Articular chondrocyte of knee joint (primary cell): ENCODE measurements at places on chromosomes 2 and 18. TPM values are rescaled to one million over a fixed set of nuclear protein-coding genes. Genes with fewer than 3 reads are reported as not detected.

EFR3B gene
- total RNA-seq: 2.4 and 5.4 TPM in 2 replicates

B3GNT7 gene
- 0.43 and 0.78 TPM in 2 replicates for total RNA-seq

GLB1L gene
- total RNA-seq: 16.5 and 34.4 TPM in 2 replicates

TMEM37 gene
- 0.26 and 0.76 TPM in 2 replicates for total RNA-seq

SP110 gene
- 22.2 and 26.1 TPM in 2 replicates for total RNA-seq

KCNS3 gene
- 1.0 and 1.2 TPM in 2 replicates for total RNA-seq

GNAL gene
- total RNA-seq: 7.1 and 9.6 TPM in 2 replicates

RRM2 gene
- 20.0 and 32.1 TPM in 2 replicates for total RNA-seq

SETBP1 gene
- 18.2 and 23.8 TPM in 2 replicates for total RNA-seq

FEZ2 gene
- total RNA-seq: 71.7 and 72.3 TPM in 2 replicates

ALLC gene
- total RNA-seq: not detected in 2 replicates

AQP12A gene
- not detected in 2 replicates for total RNA-seq

PASK gene
- total RNA-seq: 1.8 and 3.7 TPM in 2 replicates

ARHGAP15 gene
- not detected in 2 replicates for total RNA-seq

ACTR3 gene
- 294 and 336 TPM in 2 replicates for total RNA-seq

ANKRD29 gene
- 4.1 and 9.5 TPM in 2 replicates for total RNA-seq

CETN1 gene
- total RNA-seq: not detected in 2 replicates

KRCC1 gene
- 40.2 and 50.7 TPM in 2 replicates for total RNA-seq

ZNF396 gene
- total RNA-seq: 3.4 and 4.5 TPM in 2 replicates

BMPR2 gene
- 54.2 and 57.2 TPM in 2 replicates for total RNA-seq

RAB6D gene
- under 0.01 and 0.11 TPM in 2 replicates for total RNA-seq

CDH20 gene
- total RNA-seq: not detected in 2 replicates

GALM gene
- 23.5 and 24.4 TPM in 2 replicates for total RNA-seq

ORMDL1 gene
- 60.8 and 62.0 TPM in 2 replicates for total RNA-seq

C2orf72 gene
- 0.65 and 2.1 TPM in 2 replicates for total RNA-seq

LRRC30 gene
- not detected in 2 replicates for total RNA-seq

SLC35F5 gene
- 231 and 273 TPM in 2 replicates for total RNA-seq

HOXD13 gene
- 0.11 and 0.13 TPM in 2 replicates for total RNA-seq

ASPRV1 gene
- total RNA-seq: 0.54 and 0.78 TPM in 2 replicates

RIT2 gene
- total RNA-seq: not detected in 2 replicates

PMAIP1 gene
- total RNA-seq: 1.3 and 11.3 TPM in 2 replicates

STARD6 gene
- 1.2 TPM in 1 of 2 replicates, not detected in the other for total RNA-seq

GULP1 gene
- total RNA-seq: 114 and 121 TPM in 2 replicates

DYSF gene
- total RNA-seq: 0.78 and 2.3 TPM in 2 replicates

TPO gene
- not detected in 2 replicates for total RNA-seq

KCTD1 gene
- total RNA-seq: 7.7 and 8.5 TPM in 2 replicates

ECEL1 gene
- total RNA-seq: not detected in 2 replicates

C2orf66 gene
- 0.13 and 0.32 TPM in 2 replicates for total RNA-seq

CYRIA gene
- 25.9 and 27.8 TPM in 2 replicates for total RNA-seq

UGT1A8 gene
- total RNA-seq: not detected in 2 replicates

CPSF3 gene
- total RNA-seq: 41.9 and 47.8 TPM in 2 replicates

GPR75 gene
- 4.2 and 4.5 TPM in 2 replicates for total RNA-seq

SFTPB gene
- not detected in 2 replicates for total RNA-seq

CFAP53 gene
- total RNA-seq: 0.52 and 0.54 TPM in 2 replicates

ATP6V1B1 gene
- total RNA-seq: 0.39 TPM in 1 of 2 replicates, not detected in the other

TTN gene
- 0.13 and 0.22 TPM in 2 replicates for total RNA-seq

CTAGE1 gene
- total RNA-seq: not detected in 2 replicates

SLC35G4 gene
- not detected in 2 replicates for total RNA-seq

ATG9A gene
- total RNA-seq: 55.7 and 58.9 TPM in 2 replicates

GAREM2 gene
- 2.7 TPM in 2 replicates for total RNA-seq

C18orf32 gene
- total RNA-seq: 22.9 and 29.8 TPM in 2 replicates

SUMO1 gene
- total RNA-seq: 152 and 161 TPM in 2 replicates

LAMA1 gene
- 11.0 and 13.1 TPM in 2 replicates for total RNA-seq

C2orf68 gene
- 19.9 and 25.1 TPM in 2 replicates for total RNA-seq

RAD51AP2 gene
- total RNA-seq: under 0.01 TPM in 1 of 2 replicates, not detected in the other

FAM124B gene
- total RNA-seq: 0.13 and 0.22 TPM in 2 replicates

GAD1 gene
- total RNA-seq: under 0.01 TPM in 1 of 2 replicates, not detected in the other

NT5C1B gene
- not detected in 2 replicates for total RNA-seq

XIRP2 gene
- under 0.01 TPM in 1 of 2 replicates, not detected in the other for total RNA-seq
